ENCODE measurements at places on chromosomes 12 and 14. TPM values are rescaled to one million over a fixed set of nuclear protein-coding genes. Genes with fewer than 3 reads are reported as not detected.

IPO4 gene
- total RNA-seq: 25.1 TPM

DNA sequence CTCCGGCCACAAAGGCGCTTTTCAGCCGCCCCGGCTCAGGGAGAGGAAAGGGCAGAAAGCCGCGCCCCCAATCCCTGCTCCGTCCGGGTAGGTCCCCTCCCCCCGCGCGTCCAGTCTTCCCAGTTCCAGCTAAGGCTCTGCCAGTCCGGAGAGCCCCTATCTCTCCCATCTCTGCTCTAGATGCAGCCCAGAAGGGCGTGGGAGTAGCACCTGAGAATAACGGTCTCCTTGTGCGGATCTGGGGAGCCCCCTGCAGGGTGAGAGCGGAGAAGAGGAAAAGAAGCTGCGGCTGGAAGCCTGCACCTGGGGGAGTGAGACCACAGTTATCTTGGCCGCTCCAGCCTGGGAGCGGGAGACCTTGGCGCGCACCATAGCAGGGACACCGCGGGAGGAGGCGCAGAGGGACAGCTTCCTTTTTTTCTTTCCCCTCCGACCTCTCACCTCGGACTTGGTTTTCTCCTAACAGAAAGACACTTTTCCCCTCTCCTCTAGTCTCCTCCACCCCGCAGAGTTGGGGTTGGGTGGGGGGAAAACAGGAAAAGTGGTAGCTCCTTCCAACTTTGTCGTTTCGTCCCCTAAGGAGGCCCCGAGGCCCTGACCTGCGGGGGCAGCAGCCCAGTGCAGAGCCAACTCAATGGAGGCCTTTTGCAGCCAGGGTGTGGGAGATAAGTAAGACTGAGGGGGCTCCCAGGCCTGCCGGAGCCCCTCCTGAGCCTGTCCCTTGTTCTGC lies 2.4 kb downstream of the DHH start:
- peaks cover 71% of the 10 kb centered on the region for H3K27me3 ChIP-seq
- peaks cover 33% of the 10 kb centered on the region for H3K4me1 ChIP-seq
- H3K36me3 ChIP-seq: peaks cover 5% of the 10 kb centered on the region
- H3K4me3 ChIP-seq: no peak overlapping the region
- DNase-seq: peak; percentile 22

CACNA1C gene
- total RNA-seq: 17.0 TPM

RIN3 gene
- 0.55 TPM for total RNA-seq

- no peaks in the 10 kb centered on the region for H3K4me1 ChIP-seq
- H3K36me3 ChIP-seq: peaks cover 7% of the 10 kb centered on the region
- no peak for DNase-seq
- no peaks in the 10 kb centered on the region for H3K27me3 ChIP-seq
- no peak overlapping the region for H3K4me3 ChIP-seq
These were observed 98.0 kb upstream of the RTL1 start for GRCh38 chr14:101001311-101002069.

OR6C70 gene
- not detected for total RNA-seq

RBM19 gene
- 433 TPM for total RNA-seq

PTPN6 gene
- not detected for total RNA-seq

All from SJSA1 (cell line).